ENCODE measurements at places on chromosomes 1 and 21.

GRCh38 chr1:66315671-66316070, 218.3 kb upstream of the SGIP1 start:
- no peak for DNase-seq

DNA sequence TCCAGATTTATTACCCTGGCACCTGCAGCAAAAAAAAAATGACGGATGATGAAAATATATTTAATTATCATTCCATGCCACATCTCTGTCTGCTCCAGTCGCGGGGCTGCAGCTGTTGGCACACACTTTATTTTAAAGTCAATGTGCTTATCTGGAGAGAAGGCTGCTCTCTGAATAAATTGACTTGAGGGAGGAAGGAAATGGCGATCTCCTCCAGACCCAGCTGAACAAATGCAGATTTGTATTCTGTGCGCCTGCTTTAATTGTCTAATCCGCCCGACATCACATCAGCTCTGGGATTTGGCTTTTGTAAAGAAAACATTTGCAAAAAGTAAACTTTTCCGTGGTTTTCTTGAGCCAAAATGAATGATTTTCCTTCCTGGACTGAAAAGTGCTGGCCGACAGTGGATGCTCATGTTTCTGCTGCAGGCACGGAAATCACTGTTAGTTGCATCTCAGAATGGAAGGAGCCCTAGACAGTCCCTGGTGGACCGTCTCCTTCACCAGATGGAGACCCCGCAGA, 150.2 kb downstream of the CAMTA1 start:
- no peak for DNase-seq

DNA sequence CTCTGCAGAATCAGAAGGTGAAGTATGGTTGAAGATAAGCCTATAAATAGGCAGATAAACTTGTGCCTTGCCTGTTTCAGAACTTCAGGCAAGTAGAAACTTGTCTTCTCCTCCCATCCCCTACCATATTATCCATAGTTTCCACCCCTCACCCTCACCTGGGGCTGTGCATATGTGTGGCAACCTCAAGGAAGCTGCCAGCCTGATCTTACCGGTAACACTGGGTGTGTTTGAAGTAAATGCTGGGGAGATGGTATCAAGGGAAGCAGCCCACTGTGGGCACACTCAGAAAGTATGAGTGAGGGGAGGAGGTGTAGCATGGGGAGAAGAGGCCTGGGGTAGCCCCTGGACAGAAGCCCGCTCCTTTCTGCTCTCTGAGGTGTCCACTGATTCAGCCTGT, 14.5 kb downstream of the VANGL2 start:
- no peak for DNase-seq

DNA sequence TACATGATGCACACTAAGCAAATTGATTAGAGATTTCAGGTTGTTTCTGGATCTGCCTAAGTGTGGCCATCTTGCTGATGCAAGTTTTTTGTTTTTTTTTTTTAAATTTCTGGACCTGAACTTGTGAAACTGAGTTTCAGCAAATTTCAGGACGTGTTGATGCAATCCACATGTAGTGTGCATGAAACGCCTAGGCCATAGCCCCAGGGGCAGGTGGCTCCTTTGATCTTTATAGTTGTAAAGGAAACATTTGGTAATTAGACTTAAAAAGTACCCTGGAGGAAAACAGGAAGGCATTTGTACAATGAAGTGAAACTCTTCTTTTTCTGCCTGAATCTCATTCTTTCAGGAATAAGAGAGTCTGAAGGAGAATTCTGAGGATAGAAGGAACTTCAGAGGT, 162.2 kb upstream of the LHX8 start:
- DNase-seq = no peak
